T-helper 17 cell (primary cell): ENCODE measurements at places on chromosomes 12 and 14.

GRCh38 chr14:54189748-54190354 is 207.0 kb upstream of the CDKN3 start:
- DNase-seq: no peak

DNA sequence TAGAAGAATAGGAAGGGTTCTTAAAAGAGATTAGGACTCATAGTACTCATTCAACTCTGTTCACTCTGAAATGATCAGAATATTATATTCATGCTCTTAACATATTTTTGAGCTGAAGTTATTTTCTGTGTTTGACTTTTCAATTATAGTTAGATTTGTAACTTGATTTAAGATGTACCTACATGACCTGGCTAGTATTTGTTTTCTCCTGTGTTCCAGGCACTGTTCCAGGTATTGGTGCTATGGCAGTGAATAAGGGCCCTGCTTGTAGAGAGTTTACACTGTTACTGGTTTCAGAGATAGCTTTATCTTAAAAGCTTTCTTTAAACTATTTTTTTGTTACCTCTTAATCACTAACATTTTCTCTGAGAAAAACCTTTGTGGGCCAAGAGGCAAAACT is 19.1 kb upstream of the SLC17A8 start:
- no peak for DNase-seq

GRCh38 chr14:60970146-60970545 is 10.7 kb downstream of the TRMT5 start:
- no peak for DNase-seq

GRCh38 chr14:83133981-83134645 is 1600.5 kb upstream of the SEL1L start:
- DNase-seq: no peak

DNA sequence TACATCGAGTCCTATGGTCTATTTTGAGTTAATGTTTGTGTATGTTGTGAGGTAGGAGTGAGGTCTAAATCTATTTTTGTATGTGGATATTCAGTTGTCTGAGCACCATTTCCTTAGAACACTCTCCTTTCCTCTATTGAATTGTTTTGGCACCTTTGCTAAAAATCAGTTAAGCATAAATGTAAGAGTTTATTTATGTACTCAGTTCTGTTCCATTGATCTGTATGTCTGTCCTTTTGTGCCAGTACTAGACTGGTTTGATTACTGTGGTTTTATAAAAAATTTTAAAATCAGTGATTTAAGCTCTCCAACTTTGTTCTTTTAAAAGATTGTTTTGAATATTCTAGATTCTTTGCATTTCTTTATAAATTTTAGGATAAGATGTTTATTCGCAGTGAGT is 70.1 kb upstream of the PCNX4 start:
- no peak for DNase-seq
